H1 (cell line): ENCODE measurements at places on chromosomes 3 and 15.

DNA sequence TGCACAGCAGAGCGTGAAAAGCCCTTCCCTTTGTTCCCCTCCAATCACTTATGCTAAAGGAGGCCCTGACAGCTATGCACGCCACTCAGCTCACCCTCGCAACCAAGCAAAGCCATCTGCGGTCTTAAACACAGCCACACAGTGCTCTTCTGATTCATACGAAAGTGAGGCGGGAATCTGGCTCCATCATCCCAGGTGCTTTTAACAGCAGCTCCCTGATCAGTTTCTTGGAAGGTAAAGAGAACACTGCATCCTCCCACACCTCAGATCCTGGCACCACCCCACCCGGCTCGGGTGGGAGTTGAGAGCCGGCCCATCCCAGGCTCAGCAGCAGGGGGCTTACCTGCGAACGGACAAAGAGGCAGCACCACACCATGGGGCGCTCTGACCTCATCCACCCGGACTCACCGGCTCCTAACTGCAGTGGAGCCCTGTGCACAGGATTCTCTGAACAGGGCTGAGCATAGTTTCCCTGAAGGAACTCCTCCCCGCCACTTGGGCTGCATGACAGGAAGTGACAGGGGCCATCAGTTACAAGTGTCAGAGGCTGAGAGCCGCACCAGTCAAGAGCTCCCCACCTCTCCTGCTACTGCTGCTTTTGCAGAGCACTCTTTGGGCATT lies 114.3 kb upstream of the ARHGEF3 start:
- no peak for DNase-seq

DNA sequence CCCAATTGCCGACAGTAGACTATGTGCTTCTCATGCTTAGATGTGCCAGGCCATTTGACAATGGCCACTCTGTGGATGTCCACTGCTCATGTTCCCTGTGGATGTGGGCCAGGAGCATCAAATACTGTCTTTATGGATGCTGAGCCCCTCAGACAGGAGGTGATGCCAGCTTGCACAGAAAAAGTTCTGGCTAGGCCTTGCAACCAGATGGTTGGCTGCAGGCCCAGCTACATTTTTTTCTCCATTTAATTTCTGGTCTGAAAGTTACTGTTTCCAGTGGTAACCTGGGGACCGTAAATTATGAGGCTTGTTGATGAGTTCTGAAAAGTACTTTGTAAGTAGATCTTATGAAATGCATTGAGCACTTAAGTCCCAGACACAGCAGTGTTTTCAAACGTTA lies 228.5 kb downstream of the CHL1 start:
- no peak for DNase-seq

DNA sequence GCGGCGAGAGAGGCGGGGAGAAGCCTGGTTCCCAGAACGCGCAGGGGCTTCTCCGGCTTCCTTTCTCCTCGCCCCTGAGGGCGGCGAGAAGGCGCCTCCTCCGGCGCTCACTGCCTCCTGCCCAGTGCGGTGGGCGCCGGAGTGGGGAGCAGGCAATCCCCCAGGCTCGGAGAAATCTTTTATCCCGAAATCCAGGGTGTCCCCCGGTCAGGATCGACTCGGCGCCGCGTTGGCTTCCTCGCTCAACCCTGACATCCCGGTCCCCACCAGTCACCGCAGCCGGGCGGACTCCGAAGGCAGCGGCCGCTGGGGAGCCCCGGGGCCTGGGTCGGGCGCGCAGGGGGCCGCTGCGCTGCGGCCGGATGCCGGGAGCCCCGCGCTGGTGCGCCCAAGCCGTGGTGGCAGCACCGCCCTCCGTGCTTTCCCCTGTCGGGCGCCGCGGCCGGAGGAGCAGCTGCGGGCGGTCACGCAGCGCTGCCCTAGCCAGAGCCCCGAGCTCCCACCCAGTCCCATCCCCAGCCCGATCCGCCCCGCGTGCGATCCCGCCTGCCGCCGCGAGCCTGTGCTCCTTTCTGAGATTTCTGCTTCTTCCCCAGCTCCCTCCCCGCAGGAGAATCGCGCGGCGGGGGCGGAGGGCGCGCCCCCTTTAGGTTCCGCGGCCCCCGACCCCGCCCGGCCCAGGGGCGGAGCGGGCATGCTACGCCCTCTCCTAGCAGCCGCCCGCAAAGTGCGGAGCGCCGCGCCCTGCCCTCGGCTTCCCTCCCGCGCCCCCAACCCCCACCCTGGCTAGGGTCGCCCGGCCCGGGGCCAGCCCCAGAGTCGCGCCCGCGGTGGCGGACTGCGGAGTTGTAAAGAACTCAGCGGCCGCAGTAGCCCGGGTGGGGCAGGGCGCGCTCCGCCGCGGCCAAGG lies 683 bp upstream of the CACNA2D3 start:
- no peak for DNase-seq

GRCh38 chr15:26455828-26456227 lies 317.0 kb downstream of the GABRB3 start:
- no peak for DNase-seq

GRCh38 chr3:194277786-194278130 lies 73.4 kb downstream of the CPN2 start:
- no peak for DNase-seq

DNA sequence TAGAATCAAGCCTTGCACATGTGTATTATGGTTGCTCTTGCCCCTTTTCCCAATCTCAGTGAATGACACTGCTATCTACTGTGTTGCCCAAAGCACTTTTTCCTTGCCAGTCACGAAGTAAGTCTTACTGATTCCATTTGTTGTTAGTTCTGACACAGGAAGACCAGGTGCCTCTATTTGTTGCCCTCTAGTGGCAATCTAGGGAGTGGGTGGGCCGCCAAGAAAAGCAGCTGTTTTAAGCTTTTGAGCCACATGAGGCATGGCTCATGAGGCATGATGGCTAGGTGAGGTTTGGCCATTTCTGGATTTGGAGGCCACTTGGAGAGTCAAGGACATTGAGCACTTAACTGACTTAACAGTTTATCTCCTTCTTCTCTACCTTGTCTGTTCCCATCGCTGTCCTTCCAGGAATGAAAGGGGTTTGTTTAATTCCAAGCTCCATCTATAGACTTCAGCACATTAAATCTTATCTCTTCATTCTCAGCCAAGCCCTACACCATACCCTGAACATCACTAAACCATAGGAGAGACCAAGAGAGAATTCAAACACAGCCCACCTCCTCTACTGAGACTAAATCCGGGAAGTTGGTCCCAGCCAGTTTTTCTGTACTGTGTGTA lies 103.1 kb downstream of the HCN4 start:
- no peak for DNase-seq

- no peak for DNase-seq
Measured at GRCh38 chr3:149363053-149363452, 14.4 kb downstream of the TM4SF1 start.

GRCh38 chr15:60340207-60340921 lies 57.4 kb downstream of the ANXA2 start:
- no peak for DNase-seq

DNA sequence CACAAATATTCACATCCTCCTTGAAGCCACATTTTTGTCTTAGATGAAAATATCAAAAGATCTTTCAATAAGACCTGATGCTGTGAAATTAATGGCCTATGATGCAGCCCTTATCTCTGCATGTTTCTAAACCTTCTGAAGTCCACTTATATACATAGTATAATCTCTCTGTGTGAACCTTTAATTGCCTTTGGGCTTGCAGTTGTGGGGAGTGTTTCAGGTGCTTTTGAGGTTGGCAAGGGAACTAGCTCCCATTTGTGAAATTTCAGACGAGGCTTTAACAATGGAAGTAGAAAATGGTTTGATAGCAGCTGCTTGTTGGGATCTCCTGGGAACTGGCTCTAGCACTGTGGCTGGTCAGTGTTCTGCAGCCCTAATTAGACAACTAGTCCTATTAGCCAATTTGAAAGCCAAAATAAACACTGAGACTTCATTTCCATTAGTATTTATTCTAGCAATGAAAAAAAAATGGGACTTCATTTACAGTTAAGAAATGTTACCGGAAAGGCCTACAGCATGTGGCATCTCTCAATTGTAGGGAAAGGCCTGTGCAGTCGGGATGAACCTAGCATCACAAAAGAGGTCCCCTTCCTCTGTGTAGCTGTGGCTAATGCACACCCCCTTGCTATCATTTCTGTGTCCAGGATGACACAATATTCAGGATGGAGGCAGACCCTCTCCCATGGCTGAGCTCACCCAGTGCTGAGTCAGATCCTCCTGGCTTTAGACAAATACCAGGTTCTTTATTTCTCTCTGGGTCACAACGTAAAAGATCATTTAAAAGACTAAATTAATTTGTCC lies 140.7 kb upstream of the TRIM42 start:
- DNase-seq: no peak

DNA sequence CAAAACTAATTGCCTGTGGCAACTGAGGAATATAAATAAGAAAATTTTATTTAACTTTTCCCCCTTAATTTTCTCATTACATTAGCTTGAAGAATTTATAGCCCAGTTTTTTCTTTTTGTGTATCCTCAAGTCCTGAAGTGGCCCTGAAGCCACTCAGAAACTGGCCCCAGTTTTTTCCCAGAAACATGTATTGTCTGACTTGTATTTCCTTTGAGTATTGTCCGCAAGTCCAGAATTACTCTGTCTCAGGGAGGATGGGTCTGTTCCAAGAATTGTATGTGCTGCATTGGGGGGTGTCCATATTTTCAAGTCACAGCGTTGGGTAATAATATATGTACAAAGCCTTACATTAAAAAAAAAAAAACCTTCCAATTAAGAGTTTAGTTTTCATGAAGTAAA lies 149.7 kb upstream of the IL12A start:
- no peak for DNase-seq

GRCh38 chr15:89179966-89180875 lies 41.2 kb downstream of the RLBP1 start:
- no peak for DNase-seq

DNA sequence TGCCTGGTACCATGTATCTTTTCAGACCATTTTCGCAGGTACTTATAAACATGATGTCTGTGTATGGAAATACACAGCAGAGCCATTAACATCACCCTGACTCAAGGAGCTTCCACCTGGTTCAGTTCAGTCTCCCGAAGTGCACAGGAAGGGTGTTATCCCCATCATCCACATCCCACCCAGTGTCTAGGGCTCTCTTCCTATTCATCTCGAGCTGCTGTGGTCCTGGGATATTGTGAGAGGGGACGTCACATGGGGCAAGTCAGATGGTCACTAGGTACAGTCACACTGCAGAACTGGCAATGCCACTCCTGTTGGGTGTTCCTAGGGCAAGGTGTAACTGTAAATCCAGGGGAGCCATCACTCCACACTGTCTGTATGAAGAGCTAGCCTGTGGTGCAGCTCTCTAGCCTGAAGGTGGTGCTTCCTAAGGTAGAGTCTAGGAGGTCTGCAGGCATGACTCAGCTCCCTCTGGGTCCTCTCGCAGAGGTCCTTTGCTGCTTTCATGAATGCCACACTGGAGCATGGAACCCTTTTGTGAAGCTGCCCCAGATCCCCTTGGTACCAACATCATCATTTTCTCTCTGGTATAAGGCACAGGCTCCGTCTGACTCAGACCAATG lies 13.9 kb downstream of the ISLR2 start:
- no peak for DNase-seq

- no peak for DNase-seq
Measured at GRCh38 chr15:67026610-67026967, 38.8 kb upstream of the SMAD3 start.

GRCh38 chr3:66497985-66498671 lies 2.7 kb downstream of the LRIG1 start:
- no peak for DNase-seq

GRCh38 chr15:76994001-76994400 lies 925 bp upstream of the PSTPIP1 start:
- DNase-seq: no peak

GRCh38 chr15:91051248-91051647 lies 28.9 kb upstream of the VPS33B start:
- DNase-seq: no peak

GRCh38 chr3:88312256-88312655 lies 162.5 kb downstream of the C3orf38 start:
- DNase-seq: no peak

GRCh38 chr3:58514405-58514804 lies 22.5 kb downstream of the KCTD6 start:
- DNase-seq: no peak

- peak; percentile 80 for DNase-seq
Measured at GRCh38 chr3:36944641-36945270, at the start of gene TRANK1. TSS of gene TRANK1 (minus strand) at chr3:36945054. CDS start at chr3:36944809, 245 bp downstream.

- no peak for DNase-seq
Measured at GRCh38 chr15:93027413-93027812, 61.6 kb downstream of the RGMA start.

- DNase-seq: no peak
Measured at GRCh38 chr3:133995264-133995663, 34.5 kb downstream of the SLCO2A1 start.

DNA sequence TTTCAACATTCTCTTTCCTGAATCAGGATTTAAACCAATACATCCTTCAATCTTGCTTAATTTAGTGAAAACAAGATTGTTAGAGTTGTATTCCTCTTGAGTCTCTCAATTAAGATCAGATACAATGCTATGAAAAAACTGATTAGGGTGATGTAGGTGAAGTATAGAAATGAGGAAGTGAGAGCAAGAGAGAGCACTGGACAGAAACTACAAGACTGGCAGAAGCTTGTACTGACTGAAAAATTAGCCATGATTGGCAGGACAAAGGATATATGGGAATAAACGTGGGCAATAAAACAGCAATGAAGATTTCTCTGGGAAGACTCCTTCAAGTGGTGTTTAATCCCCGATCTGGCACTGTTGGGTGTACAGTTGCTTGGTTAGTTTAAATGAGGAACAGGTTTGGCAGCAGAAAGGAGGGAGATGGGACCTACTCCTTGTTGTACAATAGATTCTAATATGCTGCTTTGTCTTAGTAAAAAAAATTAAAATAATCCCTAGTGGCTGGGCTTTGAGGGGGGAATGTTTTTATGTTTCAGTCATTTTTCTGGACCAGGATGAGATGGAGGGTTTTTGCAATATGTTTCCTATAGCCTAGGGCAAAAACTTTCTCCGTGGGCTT lies 252.7 kb downstream of the SLC9A9 start:
- DNase-seq: no peak

- DNase-seq: no peak
Measured at GRCh38 chr3:111362381-111363009, 179.5 kb upstream of the CD96 start.

DNA sequence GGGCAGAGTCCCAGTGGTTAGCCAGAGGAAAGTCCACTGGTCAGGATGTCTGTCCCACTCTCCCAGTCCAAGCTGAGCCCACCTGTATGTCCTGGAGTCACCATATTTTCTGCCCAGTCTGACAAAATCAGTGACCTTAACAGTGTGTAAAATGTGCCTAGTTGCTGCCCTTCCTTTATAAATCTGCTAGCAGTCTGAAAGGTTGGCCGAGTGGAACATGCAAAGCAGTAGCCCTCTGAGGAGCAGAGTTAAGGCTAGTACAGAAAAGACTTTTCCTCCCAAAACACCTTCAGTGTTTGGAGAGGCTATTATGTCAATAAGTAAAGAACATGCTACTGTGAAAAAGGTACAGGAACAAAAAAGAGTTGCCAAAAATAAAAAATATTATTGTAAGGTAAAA lies 15.3 kb downstream of the TTC21A start:
- no peak for DNase-seq

- DNase-seq: no peak
Measured at GRCh38 chr3:3648988-3649679, 150.1 kb upstream of the LRRN1 start.

- no peak for DNase-seq
Measured at GRCh38 chr3:14957925-14958324, 10.5 kb downstream of the NR2C2 start.
